Right ventricle myocardium inferior (tissue), 1 donor: ENCODE measurements at places on chromosomes 7 and 10. TPM values are rescaled to one million over a fixed set of nuclear protein-coding genes. Genes with fewer than 3 reads are reported as not detected.

DNA sequence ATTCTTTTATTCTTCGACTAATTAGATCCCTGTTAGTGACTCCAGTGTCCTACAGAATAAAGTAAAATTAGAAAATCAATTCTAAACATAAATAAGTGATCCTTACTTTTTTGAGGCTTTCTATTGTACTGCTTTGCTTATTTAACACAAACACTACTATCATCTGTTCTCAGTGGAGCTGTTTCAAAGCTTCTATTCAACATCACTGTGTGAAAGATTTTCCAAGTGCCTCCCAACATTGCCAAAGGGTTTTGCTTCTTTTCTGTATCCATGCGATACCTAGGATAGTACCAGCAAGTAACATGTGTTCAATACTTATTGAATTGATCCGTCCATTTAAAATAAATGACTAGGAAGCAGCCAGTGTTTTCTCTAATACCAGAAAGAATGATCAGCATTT is 125.7 kb downstream of the ARHGAP21 start:
- DNase-seq, result no peak

TEX36 gene
- total RNA-seq, result not detected

- DNase-seq, result no peak
These were observed 10.1 kb downstream of the LGI1 start for GRCh38 chr10:93767724-93768399.

GRCh38 chr7:157519798-157520244 is 183.0 kb downstream of the DNAJB6 start:
- DNase-seq, result no peak

DNA sequence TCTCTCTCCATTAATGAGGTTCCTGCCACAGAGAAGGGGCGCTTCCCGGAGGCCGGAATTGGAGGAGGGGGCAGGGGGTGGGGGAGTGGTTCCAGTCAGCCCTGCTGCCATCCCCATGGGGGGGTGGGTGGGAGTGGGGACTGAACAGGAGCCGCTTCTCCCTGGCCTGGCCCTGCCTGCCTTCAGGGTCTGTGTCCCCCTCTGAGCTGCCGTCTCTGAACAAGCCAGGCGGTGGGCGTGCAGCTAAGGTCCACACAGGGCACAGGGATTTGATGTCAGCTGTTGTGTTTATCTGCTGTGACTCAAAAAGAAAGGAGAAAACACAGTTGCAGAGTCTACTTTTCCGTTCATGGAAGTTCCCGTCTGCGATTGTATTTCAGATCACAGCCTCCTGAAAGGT is 141.5 kb upstream of the PCBD1 start:
- no peak for DNase-seq

- peak; percentile 86 for DNase-seq
These were observed 106.7 kb downstream of the SNX10 start for GRCh38 chr7:26398427-26398755.

GRCh38 chr7:105838627-105839231 is 37.7 kb downstream of the ATXN7L1 start:
- no peak for DNase-seq

PCGF5 gene
- 63.2 TPM for total RNA-seq

GRCh38 chr10:59709395-59710125 is at the start of gene SLC16A9:
Gene SLC16A9, minus strand, starts transcription at chr10:59709850. Its CDS starts 25,559 bp downstream, at chr10:59684291.
- DNase-seq, result peak; percentile 74

DNA sequence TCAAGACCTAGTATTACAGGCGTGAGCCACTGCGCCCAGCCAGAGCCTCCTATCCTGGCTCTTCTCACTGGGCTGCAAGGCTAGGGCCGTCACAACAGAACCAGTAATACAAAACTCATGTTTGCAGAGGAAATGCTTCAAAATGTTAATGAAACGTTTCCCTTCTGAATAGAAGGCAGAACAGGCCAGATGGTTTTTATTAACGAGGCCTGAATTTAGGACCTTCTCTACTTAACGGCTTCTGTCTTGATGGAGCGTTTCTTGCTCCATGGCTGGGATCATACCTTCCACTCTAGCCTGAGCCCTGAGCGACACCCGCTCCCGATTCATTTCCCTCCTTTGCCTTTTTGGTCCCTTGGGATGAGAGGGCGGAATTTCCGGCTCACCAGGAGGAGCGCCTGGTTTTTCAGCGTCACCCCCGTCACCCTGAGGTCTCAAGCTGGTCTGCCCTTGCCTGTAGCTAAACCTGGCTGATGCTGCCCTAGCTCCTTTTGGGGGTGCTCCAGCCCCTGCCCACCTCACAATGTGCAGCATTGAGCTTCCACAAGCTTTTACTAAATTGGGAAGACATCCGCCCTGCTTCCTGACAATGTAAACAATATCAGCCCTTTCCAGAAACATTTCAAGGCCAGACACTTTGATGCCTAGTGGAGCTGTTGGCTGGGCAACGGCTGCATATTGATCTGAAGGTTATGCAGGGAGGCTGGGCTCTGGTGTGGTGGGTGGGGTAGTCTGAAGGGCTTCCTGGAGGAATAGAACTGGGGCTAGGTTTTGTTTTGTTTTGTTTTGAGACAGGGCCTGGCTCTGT is 5.2 kb downstream of the CLIP2 start:
- DNase-seq, result no peak

GRCh38 chr10:19930936-19931893 is 115.0 kb downstream of the PLXDC2 start:
- no peak for DNase-seq

DUSP5 gene
- total RNA-seq, result 6.2 TPM

NUP205 gene
- total RNA-seq, result 14.5 TPM

MYOF gene
- total RNA-seq, result 34.4 TPM

GRCh38 chr7:129857313-129857712 is 95.4 kb downstream of the UBE2H start:
- DNase-seq, result no peak

GRCh38 chr10:79071396-79071923 is 2.7 kb downstream of the ZMIZ1 start:
- DNase-seq, result no peak

RAB19 gene
- not detected for total RNA-seq

LRRC27 gene
- 4.2 TPM for total RNA-seq

CLCN1 gene
- not detected for total RNA-seq

DNA sequence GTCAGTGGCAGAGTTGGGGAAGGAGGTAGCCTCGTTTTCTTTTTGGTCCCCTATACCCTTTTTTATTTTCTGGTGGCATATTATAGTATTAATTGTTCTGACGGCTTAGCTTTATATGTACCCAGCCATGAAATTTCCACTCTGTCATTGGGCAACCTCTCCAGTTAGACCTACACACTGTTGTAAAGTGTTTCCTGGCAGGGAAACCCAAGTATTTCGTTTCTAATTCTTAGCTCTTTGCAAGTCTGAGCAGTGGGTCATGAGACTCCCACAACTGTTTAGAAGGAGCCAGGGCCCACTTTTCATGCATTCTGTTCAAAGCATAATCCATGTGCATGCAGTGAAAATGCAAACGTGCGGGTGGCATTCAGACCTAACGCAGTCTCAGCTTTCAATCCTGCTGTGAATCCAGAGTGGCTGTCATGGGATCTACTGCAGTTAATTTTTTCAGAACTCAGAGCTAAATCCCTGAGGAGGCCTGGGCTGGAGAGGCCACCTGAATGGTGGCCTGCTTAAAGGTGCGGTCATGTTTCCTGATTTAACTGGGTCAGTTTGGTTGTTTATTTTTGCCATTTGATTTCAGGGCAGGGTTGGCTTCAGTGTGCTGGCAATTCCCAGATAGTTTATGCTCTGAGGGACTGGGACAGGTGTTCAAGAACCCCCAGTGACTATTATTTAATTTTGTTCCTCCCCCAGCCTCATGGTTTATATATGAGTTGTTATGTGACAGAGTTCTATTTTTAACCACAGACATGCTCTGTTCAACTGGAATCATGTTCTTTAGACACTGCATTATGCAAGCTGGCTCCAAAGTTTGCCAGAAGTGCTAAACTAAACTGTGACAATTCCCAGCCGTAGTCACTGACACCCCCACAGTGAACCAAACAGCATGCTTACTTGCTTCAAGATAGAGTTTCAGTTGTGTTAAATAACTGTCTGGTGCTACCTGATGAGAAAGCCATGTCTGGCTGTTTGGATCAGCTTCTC is 27.4 kb upstream of the SYPL1 start:
- DNase-seq, result no peak

GRCh38 chr10:78570633-78571235 is 498.0 kb upstream of the ZMIZ1 start:
- DNase-seq, result no peak

GRCh38 chr10:119702583-119702982 is 23.3 kb upstream of the INPP5F start:
- no peak for DNase-seq

ANXA8 gene
- 1.1 TPM for total RNA-seq

DNA sequence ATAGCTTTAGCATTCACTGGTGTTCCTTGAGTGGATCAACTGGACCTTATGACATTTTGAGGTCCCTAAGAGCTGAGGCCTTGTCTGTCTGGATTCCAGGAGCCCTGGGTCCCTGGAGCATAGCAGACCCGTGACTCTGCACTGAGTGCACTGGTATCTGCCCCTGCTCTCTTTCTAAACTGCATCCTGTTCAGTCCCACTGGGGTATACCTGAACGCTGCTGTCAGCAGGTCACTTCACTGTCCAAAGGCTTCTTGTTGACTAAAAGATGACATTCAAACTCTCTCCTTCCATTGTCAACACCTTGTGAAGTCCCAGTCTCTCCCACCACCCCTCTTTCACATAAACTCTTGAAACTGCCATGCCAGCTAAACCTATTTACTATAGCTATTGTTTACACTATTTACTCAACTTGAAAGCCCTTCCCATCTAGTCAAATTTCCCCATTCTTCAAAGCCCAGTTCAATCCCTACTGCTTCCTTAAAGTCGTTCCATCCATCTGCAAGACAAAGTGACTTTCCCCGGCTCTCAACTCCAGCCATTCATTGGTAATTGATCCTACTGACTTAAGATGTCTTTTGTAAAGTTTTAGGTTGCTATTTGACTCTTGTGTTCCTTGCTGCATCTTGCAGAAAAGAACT is 523.3 kb downstream of the KCNMA1 start:
- DNase-seq, result no peak

GRCh38 chr10:75367021-75367487 is 34.5 kb downstream of the ZNF503 start:
- no peak for DNase-seq

DNA sequence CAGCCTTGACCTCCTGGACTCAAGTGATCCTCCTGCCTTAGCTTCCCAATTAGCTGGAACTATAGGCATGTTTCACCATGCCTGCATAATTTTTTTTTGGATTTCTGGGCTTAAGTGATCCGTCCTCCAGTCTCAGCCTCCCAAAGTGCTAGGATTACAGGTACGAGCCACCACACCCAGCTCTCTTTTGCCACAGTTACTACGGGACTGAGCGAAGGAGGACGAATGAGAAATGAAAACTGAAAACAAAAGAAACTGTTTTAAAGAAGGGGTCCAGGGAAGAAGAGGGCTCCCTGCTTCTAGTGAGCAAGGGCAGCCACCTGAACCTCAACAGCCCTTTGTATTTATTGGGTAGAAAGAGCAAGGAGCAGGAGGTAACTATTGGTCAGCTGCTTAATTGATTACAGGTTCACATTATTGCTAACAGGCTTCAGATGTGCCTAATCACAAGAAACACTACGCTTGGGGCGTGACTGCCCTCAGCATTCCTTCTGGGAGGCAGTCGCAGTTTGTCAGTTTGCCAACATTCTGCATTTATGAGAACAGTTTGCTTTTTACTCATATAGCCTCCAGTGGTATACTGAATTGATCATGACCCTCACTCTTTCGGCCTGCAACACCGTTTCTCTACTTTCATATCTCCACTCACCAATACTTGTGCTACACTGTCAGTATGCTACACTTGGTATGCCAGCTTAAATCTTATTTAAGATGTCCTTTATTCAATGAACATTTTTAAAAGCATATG is 676.8 kb downstream of the DNAJB9 start:
- DNase-seq, result no peak
